ENCODE measurements at places on chromosomes 7 and 10.

GRCh38 chr10:29585488-29585976 is 49.2 kb downstream of the SVIL start:
- DNase-seq, result no peak

GRCh38 chr10:130038611-130039109 is 72.0 kb downstream of the C10orf143 start:
- no peak for DNase-seq

GRCh38 chr7:155213385-155213784 is 84.3 kb upstream of the INSIG1 start:
- no peak for DNase-seq

DNA sequence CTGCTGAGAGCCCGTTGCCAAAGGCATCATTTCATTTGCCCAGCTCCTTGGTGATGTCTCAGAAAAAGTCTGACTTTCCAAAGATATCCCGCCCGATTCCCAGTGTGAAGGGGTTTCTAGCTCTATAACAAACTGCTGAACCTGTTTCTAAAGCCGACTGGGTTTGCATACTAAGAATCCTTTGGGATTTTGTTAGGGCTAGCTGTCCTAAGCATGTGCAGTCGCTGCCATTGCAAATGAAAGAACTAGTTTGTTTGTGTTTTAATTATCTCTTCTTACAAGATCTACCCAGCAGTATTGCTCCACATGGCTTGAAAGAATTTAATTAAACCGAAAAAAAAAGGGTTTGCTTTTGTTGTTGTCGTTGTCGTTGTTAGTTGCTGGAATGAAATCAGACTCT is 476.6 kb downstream of the GATA3 start:
- DNase-seq, result peak; percentile 31

DNA sequence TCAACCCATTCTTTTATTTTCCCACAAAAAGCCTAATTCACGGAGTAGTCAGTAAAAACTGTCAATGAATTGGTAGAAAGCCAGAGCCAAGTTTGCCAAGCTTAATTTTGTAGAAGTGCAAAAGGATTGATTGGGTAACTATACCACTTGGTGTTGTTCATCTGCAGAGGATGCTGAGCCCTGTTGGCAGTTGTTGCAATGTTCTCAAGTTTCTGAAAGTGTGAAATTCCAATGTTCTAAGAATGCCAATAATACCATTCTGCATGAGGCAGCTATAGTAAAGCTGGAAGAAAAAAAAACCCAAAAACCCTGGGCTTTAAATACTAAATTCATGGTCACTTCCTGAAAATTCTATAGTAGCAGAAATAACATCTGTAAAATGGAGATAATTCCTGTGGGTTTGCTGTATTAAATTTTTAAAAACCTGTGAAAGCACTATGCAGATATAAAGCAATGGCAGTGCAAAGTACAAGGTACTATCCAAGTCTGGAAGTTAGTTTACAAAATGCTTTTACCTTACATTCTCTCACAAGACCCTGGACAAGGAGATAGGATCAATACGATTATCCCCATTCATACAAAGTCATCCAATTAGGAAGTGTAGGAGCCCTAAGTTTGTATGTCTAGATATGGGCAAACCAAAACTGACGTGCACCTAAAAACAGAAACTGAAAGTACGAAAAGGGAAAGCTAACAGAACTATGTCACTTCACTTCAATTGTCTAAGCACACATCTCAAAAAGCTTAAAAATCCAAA is 6.0 kb upstream of the PON1 start:
- DNase-seq, result no peak

- no peak for DNase-seq
These were observed 134.1 kb downstream of the MAGI2 start for GRCh38 chr7:79319369-79319768.

- no peak for DNase-seq
These were observed 142.6 kb upstream of the CAV2 start for GRCh38 chr7:116356979-116357378.

DNA sequence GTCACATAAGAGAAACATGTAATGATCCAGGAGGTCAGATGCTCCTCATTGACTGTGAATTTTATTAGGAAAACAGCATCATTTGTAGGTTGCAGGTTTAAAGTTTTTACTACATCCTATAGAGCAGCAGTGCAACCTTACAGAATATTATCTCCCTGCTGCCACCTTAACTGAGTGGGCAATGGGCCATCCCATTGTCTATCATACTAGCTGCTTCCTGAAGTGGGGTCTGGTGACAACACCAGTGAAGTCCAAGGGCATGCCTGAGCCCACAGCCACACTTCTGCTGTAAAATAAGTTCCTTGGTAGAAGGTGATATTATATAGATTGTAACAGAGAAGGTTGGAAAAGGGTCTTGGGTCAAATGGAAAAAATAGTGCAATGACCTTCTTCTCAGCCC is 4.0 kb upstream of the RAB18 start:
- DNase-seq, result no peak

DNA sequence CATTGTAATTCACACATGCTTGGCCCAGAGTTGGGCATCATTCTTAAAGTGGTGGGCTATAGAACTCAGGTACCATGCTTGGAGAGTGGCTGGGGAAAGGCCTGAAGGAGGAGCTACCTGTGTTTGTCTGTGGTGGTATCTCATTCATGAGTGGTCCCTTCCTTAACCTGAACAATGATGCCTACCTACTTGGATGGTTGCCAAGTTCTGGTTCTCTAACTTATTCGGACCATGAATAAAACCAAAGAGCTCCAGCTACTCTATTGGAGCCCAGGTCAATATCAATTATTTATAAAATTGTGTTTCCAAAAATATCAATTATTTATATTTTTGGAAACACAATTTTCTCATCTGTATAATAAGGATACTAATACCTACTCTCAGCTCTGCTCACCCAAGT is 2.9 kb upstream of the GPR37 start:
- no peak for DNase-seq

DNA sequence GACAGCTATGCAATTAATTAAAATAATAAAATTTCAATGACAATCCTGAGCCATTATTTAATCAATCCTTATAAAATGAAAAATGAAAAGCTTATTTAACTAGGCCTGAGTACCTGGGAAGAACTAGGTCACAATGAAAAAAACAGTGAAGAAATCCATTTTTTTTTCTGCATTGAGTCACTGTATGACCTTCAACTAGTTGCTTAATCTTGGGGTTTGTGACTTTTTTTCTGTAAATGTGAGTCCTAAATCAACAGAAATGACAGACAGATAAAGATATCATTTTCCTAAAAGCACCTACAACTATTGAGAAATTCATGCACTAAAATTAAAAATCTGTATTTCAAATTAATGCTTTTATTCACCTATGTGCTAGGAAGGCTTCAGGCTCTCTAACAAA is 96.8 kb downstream of the TMEM26 start:
- no peak for DNase-seq

DNA sequence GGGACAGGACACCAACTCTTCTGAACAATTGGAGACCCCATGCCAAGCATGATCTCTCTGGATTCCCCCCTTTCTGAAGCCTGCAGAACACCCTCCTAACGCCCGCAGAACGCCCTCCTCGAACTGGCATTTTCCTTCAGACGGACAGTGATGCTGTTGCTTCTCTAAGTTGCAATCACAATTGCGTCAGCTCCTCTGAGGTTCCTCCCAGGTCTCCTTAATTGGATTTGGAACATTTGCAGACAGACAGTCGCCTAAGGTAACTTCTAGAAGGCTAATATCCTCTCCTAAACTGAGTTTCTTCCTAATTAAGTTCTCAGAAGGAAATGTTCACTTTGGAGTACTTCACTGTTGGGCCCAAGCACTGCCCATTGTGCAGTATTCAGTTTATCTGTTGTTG is 20.5 kb upstream of the SERPINE1 start:
- DNase-seq, result no peak

DNA sequence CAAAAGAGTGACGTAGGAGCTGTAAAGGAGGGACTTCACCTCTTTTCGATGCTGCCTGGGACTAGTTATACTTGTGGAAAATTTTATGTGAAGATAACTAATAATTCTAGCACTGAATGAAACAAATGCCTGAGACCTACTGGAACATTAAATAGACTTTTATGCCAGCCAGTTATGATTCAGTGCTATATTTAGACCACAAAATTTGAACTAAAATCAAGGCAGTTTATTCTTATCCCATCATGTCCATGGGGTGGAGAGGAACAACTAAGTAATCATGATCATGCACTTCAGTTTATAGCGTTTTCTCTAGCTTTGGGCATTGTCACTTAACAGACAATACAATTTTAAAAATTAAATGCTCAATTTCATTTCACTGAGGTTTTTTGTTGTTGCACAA is 76.7 kb downstream of the ZEB1 start:
- no peak for DNase-seq

DNA sequence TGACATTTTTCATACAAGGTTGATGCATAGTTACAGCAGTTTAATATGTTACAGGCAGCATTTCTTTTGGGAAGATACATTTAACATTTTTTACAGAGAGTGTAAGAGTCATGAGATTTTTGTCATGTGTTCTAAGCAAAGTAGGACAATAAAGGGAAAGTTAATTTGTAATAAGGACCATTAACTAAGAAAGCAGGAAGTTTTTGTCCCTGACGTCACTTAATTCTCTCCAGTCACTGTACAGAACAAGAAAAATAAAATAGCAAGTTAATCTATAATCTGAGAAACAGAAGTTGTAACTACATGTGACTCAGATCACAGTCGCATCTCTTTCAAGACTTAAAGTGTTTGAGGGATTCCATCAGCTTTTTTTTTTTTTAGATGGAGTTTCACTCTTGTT is 49.5 kb upstream of the CAPZA2 start:
- no peak for DNase-seq

GRCh38 chr10:2867788-2868299 is 199.5 kb upstream of the PFKP start:
- no peak for DNase-seq

DNA sequence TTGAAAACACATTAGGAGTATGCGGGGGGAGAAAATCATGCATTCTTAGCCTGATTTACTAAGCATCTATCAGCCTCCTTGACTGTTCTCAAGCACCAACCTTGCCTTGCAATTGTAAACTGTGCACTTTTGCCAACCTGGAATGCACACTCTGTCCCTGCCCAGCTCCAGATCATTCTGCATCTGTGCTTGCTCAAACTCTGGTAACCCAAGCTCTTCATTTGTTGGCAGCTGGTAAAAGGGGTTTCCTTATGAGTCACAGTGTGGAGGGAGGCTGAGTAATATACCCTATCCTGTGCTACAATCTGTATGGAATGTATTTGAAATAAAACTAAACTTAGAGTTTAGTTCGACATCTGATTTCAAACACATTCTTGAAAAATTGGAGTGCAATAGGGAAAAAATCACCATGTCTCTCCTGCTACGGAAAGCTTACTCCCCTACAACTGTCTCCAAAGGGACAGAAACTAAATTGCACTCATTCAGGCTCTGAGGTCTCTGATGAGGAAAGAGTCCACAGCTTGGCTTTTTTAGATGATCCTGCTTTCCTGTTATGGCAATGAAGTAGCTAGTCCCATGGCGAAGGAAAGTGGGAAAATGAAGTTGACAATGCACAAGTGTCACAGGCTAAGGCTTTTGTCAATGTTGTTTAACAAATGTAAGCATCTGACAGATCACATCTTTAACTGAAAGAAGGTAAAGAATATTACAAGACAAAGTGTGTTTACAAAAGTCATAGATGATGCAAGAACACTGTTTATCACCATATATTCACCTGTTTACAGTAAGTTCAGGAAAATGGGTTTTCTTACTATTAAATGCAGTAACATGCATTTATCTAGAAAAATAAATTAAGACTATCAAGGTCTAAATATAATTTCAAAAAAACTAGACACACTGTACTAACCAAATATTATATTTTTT is 61.9 kb downstream of the TES start:
- DNase-seq, result no peak

DNA sequence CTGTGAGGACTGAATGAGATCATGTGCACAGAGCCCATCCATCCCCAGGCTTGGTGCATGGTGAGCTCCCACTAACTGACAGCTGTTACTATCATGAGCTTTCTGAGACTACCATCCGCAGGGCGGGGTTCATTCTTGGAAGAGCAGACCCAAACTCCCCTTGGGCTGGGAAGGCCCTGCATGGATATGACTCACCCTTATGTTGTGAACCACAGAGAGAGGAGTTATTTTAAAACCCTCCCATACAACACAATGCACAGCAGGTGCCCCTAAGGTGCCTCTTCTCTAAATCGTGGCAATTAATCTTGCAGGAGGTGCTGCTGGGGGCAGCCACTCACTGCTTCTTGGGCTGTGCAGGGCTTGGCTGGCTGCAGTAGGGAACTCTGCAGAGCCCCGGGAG is 219.1 kb downstream of the GFRA1 start:
- DNase-seq, result no peak

DNA sequence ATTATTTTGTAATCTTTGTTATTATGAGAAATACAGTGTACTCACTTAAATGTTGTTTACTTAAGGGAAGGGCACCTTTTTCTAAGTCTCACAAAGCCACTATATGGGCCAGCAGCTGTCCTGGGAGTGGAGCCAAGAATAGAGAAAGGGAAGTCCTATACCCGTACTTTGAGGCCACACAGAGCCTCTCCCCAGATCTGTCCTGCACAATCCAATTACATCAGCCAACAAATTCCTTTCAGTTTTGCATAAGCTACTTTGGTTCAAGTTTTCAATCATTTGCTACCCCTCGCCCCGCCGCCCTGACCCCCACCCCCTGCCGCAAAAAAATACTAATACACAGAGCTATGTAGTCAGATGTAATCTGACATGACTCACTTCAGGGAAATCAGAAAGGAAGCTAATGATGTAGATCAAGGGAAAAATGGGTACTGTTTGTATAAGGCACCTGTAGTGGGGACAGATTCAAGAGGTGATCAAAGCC is 297.4 kb upstream of the NEBL start:
- no peak for DNase-seq

DNA sequence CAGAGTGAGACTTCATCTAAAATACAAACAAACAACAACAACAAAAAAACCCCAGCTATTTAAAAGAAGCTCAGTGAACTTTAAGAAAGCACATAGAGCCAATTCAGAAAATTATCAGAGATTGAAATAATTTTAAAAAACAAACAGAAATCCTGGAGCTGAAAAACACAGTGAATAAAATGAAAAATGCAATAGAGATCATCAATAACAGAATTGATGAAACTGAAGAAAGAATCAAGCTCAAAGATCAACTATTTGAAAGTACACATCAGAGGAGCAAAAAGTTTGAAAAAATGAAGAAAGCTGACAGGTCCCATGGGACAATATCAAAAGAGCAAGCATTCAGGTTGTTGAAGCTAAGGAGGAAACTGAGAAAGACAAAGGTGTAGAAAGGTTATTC is 12.2 kb upstream of the ZNF746 start:
- no peak for DNase-seq

- DNase-seq, result no peak
These were observed 227.0 kb upstream of the AOAH start for GRCh38 chr7:36951257-36951697.

- DNase-seq, result no peak
These were observed 19.4 kb downstream of the TUBAL3 start for GRCh38 chr10:5385224-5385623.

DNA sequence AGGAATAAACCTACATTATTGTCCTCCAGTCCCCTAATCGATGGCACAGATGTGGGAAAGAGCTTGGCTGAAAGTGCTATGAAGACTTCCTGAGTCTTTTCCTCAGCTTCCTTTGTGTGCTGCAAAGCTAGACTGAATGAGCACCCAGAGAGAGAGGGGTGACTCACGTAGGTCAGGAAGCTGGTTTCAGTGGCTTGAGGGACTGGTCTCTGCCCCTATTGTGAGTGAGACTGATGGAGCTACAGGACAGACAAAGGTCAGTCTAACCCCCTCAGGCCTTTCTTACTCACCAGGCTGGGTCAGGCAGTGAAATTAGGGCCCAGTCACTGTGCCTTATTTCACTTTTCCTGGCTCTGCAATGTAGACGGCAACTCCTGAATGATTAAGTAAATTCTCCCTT is 171.1 kb upstream of the GRB10 start:
- DNase-seq, result no peak

Measured in hippocampal formation (tissue), 2 donors.